Activated CD8-positive, alpha-beta memory T cell treated with anti-CD3 and anti-CD28 coated beads, Interleukin-2, amount 50 U/mL, for 4 hours (primary cell): ENCODE measurements at places on chromosomes 4 and X.

DNA sequence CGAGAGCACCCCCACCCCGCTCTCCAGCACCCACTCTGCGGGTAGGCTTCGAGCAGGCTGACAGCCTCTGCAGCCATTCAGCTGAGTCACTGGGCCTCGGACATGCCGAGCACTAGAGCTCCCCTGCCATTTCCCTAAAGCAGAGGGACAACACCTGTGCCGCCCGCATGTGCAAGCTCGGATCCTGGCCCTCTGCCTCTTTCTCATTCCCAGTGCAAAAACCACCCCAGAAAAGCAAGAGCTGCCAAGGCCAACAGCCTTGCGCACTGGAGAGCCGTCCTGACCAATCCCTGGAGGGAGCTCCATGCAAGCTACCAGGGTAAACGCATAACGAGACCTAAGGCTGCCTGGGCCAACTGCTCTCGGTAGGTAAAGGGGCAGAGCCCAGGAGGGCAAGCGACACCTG is 5.3 kb downstream of the HCFC1 start:
- DNase-seq = no peak

DNA sequence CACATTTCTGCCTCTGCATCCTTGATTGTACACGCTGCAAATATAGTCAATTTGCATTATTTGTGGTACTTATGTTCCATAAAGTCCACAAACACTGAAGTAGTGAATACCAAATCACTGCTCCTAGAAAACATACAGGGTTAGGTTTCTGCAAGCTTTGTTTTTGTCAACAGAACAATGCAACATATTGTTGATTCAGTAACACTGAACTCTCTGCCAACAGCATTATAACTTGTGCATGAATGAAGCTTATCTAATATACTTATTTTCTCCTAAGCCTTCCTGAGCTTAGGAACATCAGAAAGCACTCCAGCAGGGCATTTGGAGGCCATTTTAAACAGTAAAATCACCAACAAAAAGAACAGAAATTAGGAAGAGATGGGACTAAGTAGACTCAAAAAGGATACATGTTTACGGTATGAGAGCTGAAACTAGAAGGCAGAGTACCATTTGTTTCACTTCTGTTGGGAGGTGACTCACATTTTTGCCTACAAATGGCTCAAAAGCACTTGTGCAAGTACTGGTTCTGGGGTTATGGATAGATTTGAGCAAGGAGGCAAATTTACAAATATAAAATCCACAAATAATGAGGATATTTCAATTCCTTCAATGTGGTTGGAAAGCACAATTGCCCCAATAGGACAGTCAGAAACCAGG is 14.1 kb downstream of the COX18 start:
- DNase-seq = no peak

- DNase-seq = no peak
Measured at GRCh38 chrX:13473442-13474163, 95.8 kb upstream of the EGFL6 start.

DNA sequence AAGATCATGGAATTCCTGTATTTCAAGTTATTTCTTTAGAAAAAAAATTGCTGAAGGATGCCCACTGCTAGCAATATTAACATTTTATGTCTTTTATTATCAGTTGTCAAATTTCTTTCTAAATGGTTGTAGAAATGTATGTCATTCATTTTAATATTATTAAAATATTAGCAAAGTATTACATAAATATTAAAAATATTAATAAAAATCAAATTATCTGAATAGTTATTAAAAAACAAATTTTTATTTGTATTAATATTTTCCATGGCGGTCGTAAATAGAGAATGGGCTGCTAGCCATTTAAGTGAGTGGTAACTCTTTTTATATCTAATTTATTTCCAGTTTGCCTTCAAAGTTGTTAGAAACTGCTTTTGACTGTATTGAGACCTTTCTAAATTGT is 72.2 kb downstream of the ATP10D start:
- no peak for DNase-seq

DNA sequence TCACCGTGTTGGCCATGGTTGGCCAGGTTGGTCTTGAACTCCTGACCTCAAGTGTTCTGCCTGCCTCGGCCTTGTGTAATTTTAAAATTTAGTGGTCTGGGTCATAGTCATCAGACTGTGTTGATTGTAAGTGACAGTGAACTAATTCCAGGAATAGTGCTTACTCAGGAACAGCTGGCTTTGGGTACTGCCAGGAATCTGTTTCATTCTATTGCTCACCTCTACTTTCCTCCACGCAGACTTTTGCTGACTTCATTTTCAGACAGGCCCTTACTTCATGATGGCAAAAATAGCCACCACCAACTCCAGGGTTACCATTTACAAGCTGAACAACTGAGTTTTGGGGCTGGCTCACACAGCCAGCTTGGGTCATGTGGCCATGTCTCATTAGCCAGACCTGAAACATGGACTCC is 54.6 kb downstream of the FNIP2 start:
- DNase-seq = no peak

DNA sequence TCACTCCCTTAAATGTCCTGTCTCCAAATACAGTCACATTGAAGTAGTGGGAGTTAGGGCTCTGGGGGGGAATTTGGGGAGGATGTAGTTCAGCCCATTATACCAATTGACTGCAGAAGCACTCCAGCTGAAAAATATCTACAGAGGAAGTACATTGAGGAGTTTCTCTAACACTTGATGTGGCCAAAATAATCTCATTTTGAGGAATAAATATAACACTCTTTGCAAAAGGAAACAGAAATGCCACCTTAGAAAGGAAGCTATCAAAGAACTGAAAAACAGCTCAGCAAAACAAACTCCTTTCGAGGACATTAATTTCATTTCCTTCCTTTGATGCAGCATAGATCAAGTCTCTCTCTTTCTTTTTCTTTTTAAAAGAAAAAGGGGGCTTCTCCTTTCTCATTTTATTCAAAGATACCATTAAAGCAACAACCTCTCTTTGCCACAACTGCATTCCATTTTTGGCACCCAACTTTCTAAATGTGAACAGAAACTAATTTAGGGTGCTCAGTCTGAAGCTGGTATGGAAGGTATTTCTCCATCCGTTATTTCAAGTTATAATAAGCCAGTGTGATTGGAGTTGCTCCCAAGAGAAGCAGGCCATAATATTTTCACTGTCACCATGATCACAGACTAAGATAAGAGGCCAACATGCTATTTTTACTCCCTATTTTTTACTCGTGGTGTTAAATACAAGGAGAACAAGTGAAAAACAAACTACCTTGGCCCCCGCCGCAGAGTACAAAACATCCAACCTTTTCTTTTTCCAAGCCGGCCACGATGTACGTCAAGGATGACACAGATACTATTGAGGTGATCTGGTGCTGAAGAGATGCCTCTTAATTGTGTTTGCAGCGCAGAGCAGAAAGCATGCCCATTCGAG is 230.4 kb upstream of the GATB start:
- DNase-seq = no peak

DNA sequence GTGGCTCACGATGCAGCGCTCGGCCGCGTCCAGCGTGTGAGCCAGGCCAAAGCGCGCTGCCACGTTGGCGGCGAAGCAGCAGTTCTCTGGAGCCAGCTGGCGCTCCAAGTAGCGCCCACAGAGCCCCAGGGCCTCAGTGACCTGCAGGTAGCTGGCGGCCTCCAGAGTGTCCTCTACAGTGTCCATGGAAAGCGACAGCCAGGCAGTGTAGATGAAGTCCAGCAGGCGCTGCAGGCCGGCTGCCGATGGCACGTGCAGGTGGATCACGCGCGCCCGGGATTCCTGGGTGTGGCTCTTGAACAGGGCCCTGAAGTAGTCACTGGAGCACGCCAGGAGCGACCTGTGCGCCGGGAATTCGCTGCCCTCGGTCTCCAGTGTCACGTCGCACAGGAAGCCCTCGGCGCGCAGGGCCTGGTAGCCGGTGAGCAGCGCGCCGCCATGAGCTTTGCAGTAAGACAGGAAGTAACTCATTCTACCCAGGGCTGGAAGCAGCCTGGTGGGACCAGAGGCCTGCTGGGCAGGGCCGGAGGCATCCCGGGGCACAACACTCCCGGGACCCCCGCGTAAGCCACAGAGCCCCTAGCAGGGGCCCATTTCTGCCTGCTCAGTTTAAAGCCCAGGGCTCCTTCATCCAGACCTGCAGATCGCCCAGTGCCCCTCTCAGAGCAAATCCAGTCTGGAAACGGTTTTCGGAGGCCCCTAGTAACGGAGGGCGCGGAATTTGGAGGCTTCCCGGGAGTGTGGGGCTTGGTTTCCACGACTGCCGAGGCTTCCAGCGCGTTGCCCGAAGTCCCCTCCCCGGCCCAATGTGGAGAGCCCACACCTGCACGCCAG is 595 bp downstream of the KLHL34 start:
- peak; percentile 16 for DNase-seq

DNA sequence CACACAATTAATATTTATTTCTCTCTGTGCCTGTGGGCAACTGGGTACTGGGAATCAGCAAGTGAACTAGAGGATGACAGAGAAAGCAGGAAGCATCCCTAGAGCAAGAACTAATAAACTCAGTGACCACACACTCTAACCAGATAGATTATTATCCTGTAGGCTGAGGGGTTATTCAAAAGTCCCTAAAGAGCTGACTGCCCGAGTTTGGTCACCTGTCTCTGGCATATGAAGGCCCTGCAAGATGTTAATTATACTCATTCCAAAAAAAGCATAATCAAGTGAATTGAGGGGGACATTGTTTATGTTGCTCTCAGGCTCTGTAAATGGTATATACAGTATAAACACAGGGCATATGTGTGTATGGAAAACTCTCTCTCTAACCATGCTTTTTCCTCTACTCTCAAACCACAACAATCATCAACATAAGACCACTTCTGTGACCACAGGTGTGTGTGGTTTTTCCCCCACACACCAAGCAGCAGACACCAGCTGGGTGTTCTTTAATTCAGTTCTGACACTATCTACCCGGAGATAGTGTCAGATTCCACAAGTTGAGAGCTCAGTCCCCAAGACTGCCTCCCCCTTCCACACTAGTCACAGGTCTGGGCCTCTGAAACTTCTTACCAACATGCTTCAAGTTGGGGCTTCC is 6.2 kb upstream of the HPSE start:
- peak; percentile 18 for DNase-seq

DNA sequence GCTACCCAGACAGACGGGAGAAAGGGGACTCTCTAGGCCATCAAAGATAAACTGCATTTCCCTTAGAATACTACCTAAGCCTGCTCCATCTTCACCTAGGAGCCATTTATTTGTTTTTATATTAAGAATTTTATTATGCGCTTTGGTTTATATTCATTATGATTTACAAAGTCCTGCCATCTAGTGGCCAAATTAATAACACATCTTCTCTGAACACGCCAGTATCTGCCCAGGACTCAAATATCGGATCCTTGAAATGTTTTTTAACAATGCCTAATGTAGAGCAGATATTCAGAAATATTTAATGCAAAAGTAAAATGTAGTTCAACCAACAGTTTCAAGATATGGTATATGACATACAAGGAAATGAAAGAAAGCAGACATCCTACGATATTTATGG is 20.8 kb upstream of the PRPS2 start:
- DNase-seq = no peak

DNA sequence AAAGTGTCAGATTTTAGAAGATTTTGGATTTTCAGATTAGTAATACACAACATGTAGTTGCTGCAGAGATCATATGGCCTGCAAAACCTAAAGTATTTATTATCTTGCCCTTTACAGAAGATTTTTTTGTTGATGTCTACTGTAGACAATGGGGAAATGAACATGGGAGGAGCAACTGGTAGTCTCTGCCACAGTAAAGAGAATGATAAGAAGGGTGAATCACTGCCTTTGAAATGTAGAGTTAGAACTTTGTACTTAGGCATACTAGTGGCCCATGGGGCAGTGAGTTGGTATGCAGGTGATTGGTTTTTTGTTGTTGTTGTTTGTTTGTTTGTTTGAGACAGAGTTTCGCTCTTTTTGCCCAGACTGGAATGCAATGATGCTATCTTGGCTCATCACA is 50.1 kb downstream of the GAB1 start:
- no peak for DNase-seq

DNA sequence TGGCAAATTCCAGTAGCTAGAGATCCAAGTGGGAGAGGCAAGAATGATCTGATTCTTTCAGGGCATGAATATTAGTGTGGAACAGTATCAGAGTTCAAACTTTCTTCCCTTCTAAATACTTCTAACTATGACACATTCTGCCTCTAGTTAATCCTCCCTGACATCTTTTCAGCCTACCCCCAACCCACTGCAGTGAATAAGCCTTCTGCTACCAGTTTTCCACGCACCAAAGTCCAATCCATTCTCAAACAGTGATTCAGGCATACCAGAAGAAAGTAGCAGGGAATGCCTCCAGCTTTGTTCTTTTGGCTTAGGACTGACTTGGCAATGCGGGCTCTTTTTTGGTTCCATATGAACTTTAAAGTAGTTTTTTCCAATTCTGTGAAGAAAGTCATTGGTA is 155.4 kb upstream of the FTHL17 start:
- no peak for DNase-seq

GRCh38 chr4:57053508-57053907 is 56.7 kb downstream of the IGFBP7 start:
- no peak for DNase-seq

GRCh38 chrX:72347366-72347765 is 41.7 kb upstream of the CITED1 start:
- DNase-seq = no peak

- DNase-seq = no peak
Measured at GRCh38 chr4:22778547-22779163, 85.9 kb downstream of the GBA3 start.

- DNase-seq = no peak
Measured at GRCh38 chr4:61318431-61318830, 118.3 kb downstream of the ADGRL3 start.

DNA sequence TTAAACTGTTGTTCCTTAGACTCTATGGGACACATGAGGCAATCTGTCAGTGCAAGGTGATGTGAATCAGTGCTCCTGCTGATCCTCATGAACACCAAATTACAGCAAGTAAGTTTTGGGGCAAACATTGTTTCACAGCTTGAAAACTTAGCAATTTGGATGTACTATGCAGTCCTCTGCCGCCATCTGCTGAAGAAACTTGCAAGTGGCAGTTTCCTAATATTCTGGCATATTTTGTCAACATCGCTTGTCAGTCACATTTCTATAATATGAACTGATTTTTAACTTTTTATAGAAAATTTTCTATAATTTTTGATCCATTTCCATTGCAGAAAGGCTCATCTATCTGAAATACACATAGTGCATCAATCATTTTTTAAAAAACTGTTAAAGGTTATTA is 56.3 kb downstream of the ZAR1 start:
- DNase-seq = no peak

- DNase-seq = no peak
Measured at GRCh38 chr4:13966231-13967195, 339.0 kb upstream of the BOD1L1 start.

GRCh38 chr4:155173371-155173770 is 35.1 kb upstream of the NPY2R start:
- no peak for DNase-seq

DNA sequence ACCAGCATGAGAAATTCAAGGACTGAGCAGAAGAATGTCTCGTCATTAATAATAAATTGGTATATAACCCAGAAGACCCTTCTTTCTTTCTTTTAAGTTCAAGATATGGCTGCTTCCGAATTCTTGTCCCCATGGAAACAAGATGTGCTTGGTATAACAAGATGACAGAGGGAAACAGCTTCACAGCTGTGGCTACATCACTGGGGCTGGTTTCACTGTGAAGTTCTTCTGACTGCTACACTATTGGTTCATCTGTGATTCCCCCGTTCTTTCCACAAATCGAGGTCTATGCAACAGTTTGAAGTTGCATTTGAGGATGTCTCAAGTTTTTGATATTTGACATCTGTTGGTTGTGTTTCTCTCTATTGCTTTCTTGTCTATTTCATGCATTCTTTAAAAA is 12.3 kb upstream of the DTHD1 start:
- peak; percentile 22 for DNase-seq
